Hematopoietic multipotent progenitor cell treated with erythropoietin and hydrocortisone succinate and interleukin-3 and kit ligand, for 4 days (in vitro differentiated cells): ENCODE measurements at places on chromosomes 3 and 15.

DNA sequence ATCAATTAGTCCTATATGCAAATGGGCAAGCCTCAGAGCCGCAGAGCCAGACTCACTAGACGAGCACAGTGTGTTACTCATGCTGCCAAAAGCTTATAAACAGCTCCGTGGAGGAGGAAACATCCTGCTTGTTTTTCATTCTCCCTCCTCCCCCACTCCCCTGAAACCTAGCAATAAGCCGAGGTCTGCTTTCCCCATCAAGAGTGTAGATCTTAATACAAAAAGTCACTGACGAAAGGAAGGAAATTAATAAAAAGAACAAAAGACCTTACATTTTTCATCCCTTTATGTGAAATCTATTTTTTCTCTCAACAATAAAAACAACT lies 88.5 kb downstream of the XXYLT1 start:
- DNase-seq: peak; percentile 57

DNA sequence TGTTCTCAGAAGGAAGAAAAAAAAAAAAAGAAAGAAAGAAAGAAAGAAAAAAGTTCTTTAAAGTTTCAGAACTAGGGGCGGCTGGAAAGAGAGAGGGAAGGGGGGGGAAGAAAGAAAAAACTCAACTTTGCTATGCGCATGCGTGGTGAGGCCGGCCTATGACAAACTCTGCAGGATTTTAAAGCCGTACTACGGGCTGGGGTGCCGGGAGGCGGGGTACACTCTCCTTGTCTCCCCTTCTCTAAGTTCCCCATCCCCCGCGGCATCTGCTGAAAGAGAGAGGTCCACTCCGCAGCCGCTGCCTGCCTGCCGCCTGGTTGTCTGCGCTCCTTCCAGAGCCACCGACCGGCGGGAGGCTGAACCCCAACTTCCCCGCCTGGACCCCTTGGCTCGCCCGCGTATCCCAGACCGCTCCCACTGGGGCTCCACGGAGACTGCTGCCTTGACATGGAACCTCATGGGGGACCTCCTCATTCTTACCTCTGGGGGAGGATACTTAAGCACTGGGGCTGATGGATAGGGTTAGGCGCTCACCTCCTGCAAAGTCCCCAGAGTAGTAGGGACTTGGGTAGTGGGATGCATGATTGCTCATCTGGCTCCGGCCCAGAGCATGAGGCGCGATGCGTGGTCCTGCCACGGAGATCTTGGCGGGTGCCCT lies 1.4 kb upstream of the WNT5A start:
- peak; percentile 47 for DNase-seq

DNA sequence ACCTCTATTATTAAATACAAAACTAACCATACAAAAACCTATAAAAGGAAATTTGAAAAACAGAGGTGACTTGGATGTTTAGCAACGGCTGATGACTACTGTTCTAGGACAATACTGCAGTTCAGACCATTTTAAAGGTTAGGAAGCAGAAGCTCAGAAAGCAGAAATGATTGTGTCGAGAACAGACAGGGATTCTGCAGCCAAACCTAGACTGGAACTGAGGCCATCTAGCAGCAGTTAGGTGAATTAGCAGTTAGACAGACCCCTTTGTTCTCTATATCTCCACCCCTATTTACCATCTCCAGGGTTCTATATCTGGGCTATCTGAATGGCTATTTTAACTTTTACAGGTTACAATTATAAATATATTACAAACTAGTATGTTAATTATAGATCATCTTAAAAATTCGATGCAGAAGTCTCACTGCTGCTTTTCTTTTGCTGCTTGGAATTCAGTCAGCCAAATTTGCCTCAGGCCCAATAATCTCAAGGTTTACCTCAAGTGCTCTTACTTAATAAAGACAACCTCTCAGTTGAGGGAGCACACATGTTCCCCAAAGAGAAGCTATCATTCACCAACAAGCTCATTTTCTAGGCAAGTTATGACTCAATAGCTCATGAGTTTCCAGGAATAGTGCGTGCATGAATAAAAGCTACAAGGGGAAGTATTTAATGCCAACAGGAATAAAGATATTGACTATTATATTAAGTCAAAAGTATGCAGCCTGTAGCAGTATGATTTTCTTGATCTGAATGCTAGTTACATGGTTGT lies 9.3 kb upstream of the IL1RAP start:
- DNase-seq: peak; percentile 62

DNA sequence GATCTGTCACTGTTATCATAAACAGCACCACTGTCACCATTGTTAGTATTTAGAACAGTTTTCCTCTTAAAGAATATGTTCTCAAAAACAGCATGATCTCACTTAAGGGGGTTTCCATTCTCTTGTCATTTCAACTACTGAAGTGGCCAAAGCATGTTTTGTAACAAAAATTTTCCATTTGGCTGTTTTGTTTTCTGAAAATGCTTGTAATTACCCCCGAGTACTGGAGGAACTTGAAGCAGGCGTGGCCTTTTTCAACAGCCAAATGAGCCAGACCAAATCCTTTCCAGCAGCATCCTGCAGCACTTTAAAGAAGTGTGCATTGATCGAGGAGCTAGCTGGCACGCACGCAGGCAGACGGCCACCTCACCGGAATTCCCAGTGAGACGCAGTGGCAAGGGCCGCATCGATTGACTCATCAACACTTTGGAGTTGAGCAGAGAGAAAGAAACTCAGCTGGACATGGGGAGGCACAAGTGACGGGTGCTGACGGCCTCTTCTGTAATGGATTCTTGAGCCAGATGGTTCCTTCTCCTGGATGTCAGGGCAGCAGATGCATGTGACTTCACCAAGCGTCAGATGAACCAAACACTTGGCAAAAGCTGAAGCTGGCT lies 234.3 kb upstream of the IGF1R start:
- DNase-seq: no peak

DNA sequence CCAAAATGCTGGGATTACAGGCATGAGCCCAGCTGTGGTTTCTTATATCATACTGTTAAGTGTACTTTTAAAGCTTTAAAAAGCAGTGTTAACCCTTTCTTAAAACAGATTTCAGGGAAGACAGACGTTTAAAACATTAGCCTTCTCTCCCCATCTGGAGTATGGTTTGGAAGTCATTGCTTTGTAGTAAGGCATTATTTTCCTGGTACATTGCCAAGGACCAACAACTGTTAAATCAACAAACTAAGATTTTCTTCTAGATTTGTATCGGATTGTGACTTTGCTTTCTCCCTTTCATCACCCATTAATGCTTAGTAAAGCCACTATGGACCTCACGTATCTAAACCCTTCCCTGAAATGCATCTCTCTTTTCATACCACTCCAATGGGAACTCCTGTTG lies 50.5 kb downstream of the UBE2E1 start:
- no peak for DNase-seq

DNA sequence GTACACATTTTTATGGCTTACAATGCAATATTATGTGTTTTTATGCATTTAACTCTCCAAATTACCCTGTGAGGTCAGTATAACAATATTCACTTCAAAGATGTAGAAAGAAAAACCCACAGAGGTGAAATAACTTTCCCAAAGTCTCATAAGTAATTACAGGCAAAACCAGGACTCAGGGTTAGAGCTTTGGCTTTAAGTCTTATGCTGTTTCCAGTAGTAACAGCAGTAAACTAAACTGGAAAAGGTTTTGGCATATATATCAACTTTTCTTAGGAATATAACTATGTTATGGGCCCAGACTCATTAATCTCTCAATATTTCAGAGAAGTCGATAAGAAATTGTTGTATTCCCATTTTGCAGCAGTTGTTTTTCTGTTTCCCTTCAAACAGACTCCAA lies 206.3 kb upstream of the KCNMB2 start:
- DNase-seq: no peak

DNA sequence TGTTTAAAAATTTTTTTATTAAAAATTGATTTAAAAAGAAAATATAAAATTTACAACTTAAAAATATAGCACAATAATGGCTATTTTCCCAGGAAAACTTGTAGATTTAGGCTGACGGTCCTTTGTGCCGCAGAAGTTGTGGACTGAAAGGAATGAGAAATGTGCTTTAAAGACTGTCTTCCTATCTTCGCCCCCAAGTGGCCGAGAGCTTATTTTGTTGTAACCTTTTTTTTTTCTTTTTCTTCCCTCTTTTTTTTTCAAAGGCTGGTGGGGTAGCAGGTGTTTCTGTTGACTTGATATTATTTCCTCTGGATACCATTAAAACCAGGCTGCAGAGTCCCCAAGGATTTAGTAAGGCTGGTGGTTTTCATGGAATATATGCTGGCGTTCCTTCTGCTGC lies 15.5 kb downstream of the SLC25A26 start:
- DNase-seq: peak; percentile 51

DNA sequence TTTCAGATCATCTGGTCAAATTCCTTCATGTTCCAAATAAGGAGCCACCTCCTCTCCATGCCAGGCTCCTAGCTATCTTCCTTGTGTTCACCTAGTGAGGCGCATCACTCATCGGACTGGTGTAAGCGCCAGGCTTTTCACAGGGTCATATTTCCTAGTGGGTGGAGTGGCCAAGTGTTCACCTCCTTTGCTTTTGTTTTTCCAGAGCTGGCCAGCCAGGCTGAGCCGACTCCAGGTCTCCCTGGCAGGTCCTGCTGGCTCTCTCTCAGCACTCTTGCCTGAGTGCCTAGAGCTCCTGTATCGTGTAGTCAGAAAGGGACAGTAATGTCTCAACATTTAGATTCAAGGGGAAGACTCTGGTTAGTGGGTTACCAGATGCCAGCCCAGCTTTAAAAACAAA lies 31.0 kb downstream of the HEG1 start:
- peak; percentile 30 for DNase-seq

GRCh38 chr3:25177041-25177440 lies 251.0 kb upstream of the RARB start:
- no peak for DNase-seq

- no peak for DNase-seq
These were observed 180.0 kb upstream of the TGFBR2 start for GRCh38 chr3:30426293-30426993.

DNA sequence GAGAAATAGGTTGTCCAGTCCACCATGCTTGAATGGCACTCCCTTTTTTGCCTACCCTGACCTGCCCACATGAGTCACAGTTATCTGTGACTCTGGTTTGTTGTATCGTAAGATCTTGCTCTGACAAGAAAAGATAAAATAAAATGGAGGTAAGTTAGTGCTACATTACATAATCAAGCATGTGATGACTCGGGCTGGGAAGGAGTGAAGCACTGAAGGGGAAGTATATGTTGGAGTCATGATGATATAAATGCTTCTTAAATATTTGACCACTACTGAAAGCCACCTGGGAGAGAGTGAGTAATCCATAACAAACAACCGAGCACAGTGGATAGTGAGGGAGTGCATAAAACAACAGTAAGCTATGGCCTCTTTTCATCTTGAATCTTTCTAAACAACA lies 124.4 kb downstream of the SHOX2 start:
- no peak for DNase-seq

DNA sequence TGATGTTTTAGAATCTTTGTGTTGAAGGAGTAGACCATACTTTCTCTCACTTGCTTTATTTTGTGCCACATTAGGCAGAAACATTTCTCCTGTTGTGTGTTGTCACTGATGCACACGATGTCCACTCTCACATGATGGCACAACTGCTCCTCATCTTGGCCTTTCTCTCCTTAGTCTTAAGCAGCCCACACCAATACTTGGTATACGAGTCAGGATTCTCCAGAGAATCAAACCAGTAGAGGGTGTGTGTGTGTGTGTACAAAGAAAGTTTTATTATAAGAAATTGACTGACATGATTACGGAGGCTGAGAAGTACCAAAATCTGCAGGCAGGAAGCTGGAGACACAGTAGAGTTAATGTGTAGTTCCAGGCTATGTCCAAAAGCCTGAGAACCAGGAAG lies 187.1 kb downstream of the ALCAM start:
- no peak for DNase-seq

DNA sequence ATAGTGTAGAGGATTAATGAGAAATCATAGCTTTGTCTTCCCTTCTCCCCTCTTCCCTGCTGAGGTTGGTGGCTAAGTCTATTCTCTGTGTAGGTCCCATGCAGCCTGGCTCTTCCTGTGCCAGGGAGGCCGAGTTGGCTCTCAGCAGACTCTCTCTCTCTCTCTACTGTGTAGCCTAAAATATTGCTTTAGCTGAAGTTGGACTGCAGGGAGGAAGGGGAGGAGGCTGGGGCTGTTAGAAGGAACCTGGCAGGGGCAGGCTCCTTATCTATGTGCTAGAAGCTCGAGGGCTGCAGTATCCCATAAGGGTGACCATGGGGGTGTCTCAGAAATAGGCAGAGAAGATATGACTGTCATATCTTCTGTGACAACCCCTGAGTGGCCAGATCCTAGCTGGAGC lies 160.8 kb downstream of the EPHB1 start:
- DNase-seq: no peak

- DNase-seq: no peak
These were observed 170.2 kb upstream of the NR2F2 start for GRCh38 chr15:96160269-96160668.

GRCh38 chr15:54424171-54424570 lies 445.9 kb downstream of the UNC13C start:
- DNase-seq: no peak

DNA sequence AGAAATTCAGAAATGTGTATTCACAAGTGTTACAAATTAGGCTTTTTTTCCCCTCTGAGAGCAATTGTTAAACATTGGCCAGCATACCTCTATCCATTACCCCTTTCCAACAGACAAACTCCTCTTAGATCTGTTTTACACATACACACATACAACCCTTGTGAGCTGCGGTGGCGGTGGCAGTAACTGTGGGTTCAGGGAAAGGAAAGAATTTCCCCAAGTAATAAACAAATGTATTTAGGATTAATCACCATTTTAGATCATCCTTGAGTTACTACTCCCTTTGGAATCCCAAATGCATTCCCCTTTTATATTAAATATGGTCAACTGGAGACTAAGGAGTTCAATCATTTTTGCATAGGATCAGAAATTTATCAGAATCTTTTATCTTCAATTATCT lies 667.0 kb downstream of the FHIT start:
- DNase-seq: no peak

DNA sequence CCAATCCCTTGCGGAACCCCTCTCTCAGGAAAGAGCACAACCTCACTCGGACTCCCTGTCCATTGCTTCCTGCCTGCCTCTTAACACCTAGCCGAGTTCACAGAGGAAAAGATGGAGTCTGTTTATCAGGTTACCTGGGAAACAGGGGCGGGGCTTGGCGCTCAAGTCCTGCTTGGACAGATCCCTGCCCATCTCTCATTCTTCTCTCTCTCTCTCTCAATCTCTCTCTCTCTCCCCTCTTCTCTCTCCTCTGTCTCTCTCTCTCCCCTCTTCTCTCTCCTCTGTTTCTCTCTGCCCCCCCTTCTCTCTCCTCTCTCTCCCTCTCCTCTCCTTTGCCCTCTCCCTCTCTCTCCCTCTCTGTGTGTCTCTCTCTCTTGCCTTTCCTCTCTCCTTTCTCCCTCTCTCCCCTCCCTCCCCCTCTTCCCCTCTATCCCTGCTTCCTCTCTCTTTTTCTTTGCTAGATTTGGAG lies at the start of gene EFHB:
TSS of gene EFHB (minus strand) at position 120 of the 469 bp plus-strand sequence. CDS start 199 bp downstream, outside the sequence.
- DNase-seq: peak; percentile 73

- DNase-seq: no peak
These were observed 56.8 kb downstream of the ATP2C1 start for GRCh38 chr3:130950641-130951040.

- DNase-seq: no peak
These were observed 11.0 kb upstream of the GPD1L start for GRCh38 chr3:32095431-32095830.

- no peak for DNase-seq
These were observed 120.1 kb downstream of the TCF12 start for GRCh38 chr15:57038496-57038895.
